ENCODE measurements at places on chromosomes 11 and 22.

- DNase-seq: no peak
These were observed 95.2 kb upstream of the ANO1 start for GRCh38 chr11:69982690-69983570.

- no peak for DNase-seq
These were observed 29.4 kb downstream of the CCDC83 start for GRCh38 chr11:85884581-85885021.

DNA sequence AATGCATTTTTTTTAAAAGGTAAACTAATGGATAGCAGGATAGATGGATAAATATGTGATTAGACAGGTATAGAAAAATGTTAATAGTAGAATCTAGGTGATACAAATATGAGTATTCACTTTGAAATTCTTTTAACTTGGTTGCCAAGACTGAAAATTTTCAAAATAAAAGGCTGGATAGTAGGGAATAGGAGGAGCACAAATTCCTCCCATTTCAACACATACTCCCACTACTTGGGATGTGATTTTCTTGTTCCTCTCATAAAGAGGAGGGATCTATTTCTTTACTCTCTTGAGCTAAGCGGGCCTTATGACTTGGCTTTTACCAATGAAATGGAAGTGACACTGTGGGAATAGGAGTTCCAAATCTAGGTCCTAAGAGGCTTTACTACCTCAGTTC lies 35.9 kb downstream of the PIK3C2A start:
- no peak for DNase-seq

DNA sequence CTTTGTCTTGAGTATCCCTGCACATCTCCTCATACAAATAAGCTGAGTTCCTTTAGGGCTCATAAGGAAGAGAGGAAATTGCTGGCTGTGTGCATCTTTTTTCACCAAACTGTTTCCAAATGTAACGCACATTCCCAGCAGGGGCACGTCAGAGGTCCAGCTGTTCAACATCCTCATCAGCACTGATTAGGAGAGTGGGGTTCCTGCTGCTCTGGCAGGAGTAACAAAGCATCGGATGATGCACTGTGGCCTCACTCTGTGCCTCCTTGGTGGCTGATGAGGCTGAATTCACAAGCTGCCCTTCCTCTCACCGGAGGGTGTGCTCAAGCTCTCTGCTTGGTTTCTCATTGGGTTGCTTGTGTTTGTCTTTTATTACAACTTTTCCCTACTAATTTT lies 35.5 kb upstream of the SLC25A1 start:
- no peak for DNase-seq

DNA sequence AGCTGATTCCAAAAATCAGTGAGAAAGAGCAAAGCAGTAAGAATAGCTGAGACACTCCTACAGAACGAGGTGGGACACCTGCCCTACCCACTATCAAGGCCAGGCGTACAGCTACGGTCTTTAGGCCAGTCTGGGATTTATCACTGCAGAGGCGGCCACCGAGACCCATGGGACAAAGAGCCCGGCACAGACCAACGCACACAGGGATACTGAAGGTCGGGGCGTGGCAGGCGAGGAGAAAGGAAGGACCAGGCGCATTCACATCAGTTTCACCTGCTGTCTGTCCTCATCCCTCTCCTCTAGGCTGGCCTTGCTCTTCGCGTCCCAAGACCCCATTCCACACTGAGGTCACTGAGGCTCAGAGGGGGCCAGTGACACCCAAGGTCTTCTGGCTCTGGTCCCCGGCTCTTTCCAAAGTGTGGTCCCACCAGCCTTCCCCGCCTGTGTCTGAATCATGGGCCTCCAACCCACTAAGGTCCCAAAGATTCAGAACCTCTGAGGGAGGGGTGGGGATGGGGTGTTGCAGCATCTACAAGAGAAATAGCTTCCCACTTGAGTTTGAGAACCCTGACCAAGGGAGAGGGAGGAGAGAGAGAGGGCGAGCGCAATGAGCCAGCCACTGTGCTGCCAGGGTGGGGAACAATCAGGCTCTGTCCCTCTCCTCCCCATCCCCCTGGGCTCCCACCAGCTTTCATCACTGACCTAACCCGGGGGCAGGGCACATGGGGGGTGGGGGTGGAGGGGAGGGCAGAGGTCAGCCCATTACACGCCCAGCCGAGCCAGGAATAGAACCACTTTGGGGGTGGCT lies 7.2 kb upstream of the PICK1 start:
- DNase-seq: no peak

- DNase-seq: no peak
These were observed 3.4 kb upstream of the COPB1 start for GRCh38 chr11:14503023-14503422.

- DNase-seq: no peak
These were observed 3.3 kb upstream of the FXYD2 start for GRCh38 chr11:117827521-117828511.

- DNase-seq: no peak
These were observed 16.1 kb downstream of the SCARF2 start for GRCh38 chr22:20421507-20421874.

DNA sequence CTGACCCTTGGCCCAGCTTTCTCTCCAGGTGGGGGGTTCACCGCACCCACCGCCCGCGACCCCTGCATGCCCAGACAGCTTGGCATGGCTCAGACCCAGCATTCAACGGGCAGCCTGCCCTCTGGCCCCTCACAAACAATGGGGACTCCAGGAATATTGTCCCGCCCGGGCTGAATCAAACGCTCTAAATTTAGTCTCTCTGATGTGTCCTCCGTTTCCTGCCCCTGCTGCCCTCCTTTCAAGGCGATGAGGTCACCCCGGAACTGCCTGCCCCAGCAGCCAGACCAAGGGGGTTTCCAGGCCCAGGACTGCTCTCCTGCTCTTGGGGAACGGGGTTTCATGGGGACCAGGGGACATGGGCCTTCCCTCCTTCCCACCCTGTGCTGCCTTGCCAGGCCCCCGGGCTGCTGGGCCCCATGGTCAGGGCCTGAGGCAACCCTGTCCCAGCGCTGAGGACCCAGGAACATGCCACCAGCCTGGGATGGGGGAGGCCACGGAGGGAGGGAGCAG lies 10.1 kb upstream of the PDGFB start:
- no peak for DNase-seq

GRCh38 chr11:57604296-57605027 lies 7.0 kb downstream of the SERPING1 start:
- no peak for DNase-seq

DNA sequence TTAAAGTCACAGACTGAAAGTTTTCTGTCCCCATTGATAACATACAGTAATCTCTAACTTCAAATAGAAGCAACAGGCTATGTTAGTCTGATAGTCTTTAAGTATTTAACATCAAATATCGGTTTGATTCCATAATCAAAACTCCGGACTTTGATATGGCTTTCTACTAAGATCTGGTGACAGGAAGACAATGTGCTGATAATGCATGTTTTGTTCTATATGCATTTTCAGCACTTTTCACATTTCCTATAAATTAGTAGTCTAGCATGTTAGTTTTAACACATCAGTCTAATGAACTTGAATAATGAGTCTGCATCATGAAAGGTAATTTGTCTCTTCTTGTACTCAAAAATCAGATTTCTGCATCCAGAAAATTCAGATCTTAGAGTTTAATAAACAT lies 252.7 kb downstream of the SBF2 start:
- DNase-seq: no peak

- DNase-seq: no peak
These were observed 64.2 kb upstream of the RASSF10 start for GRCh38 chr11:12944889-12945288.

DNA sequence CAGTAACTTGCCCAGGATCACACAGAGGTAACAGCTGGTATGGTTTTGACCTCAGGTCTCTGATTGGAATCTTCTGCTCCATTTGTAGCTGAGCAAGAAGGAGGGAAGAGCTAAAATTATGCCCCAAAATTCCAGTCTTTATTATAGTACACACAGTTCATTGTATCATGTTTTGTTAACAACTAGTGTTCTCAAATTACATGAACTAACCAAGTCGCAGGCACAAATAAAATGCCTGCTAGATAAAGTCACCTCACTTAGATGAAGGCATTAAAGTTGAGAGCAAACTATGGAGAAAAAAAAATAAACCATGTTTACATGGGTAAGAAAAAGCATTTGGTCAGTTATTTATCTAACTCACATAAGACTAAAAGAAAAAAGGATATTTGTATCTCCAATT lies 58.8 kb downstream of the PDGFD start:
- DNase-seq: no peak

Measured in stimulated activated CD8-positive, alpha-beta memory T cell treated with anti-CD3 and anti-CD28 coated beads, Interleukin-7, amount 100 ng/mL, for 1 hour (primary cell).